GM12878 (cell line): ENCODE measurements at places on chromosomes 1 and 21. TPM values are rescaled to one million over a fixed set of nuclear protein-coding genes. Genes with fewer than 3 reads are reported as not detected.

The SPATA6 gene
- polyA plus RNA-seq = not detected in 2 replicates

The LYPD8 gene
- not detected in 2 replicates for polyA plus RNA-seq

GRCh38 chr1:37009521-37009920 is 24.8 kb downstream of the GRIK3 start:
- DNase-seq = no peak

The C1QB gene
- polyA plus RNA-seq = not detected in 2 replicates

The BSND gene
- not detected in 2 replicates for polyA plus RNA-seq

GRCh38 chr1:112887599-112888283 is 68.3 kb downstream of the SLC16A1 start:
- no peak for DNase-seq
